ENCODE measurements at places on chromosomes 5 and 9. TPM values are rescaled to one million over a fixed set of nuclear protein-coding genes. Genes with fewer than 3 reads are reported as not detected.

GRCh38 chr5:106408570-106408969 lies 1262.2 kb downstream of the EFNA5 start:
- DNase-seq = no peak

DNA sequence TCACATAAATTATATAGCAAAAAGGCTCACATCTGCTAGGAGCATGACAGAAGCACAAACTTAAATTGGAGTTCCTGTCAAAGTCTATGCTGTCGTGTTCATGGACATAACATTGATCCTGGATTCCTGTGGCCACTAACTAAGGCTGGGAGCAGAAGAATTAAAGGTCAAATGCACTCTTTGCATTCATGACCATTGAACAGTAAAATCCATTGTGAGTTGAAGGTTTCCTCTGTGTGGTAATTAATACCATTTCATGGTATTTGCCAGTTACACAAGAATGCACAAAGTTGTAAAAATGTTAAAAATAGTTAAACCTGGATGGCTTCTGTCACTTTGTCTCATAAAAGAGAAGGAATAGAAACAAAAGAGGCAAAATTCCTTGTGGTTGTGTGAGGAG lies 242.6 kb downstream of the NPR3 start:
- DNase-seq = no peak

- no peak for DNase-seq
Measured at GRCh38 chr5:79742549-79743136, 53.0 kb downstream of the CMYA5 start.

DNA sequence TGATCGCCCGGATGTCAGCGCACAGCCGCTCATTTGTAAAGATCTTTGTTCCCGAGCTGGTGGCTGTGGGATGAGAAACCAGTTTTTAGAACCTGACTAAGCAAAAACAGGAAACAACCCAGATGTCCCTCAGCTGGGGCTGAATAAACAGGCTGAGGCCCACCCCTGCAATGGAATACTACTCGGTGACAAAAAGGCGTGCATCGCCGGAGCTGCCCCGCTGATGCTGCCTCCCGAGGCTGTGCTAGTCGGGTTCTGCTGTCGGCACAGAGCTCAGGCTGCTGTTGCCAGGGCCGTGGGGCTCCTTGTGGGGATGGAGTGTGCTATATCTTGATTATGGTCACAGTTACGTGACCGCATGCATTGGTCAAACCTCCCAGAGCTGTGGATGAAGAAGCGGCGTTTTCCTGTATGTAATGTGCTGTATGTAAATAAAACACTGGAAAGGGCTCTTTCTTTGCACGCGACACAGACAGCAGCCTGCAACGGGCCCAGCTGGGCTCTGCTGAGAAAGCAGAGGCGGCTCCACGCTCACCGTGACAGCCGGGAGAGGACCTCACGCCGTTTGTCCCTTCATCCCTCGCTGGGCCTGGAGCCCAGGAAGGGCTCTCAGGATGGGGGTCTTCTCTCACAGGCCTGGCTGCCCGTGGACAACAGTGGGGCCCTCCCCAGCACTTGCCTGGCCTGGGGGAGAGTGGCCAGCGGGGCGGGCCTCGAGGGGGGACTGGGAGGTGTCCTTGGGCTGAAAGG lies 51.5 kb upstream of the RNU6ATAC start:
- DNase-seq = peak; percentile 77

The PCDHA8 gene
- total RNA-seq = 0.36 TPM
